Regular cardiac myocyte (primary cell): ENCODE measurements at places on chromosomes 12 and 14. TPM values are rescaled to one million over a fixed set of nuclear protein-coding genes. Genes with fewer than 3 reads are reported as not detected.

Gene TOMM20L
- total RNA-seq, result not detected in 2 replicates

Gene ANAPC5
- 166 and 178 TPM in 2 replicates for total RNA-seq

Gene P2RX7
- total RNA-seq, result under 0.01 and 1.1 TPM in 2 replicates

Gene TBC1D30
- 0.19 and 0.85 TPM in 2 replicates for total RNA-seq

Gene GPR162
- 0.96 and 2.5 TPM in 2 replicates for total RNA-seq

Gene TMCC3
- 0.19 and 1.1 TPM in 2 replicates for total RNA-seq

Gene JPH4
- total RNA-seq, result not detected in 2 replicates

Gene KRT7
- 18.6 and 80.3 TPM in 2 replicates for total RNA-seq

Gene ACVRL1
- total RNA-seq, result 35.1 and 46.5 TPM in 2 replicates

Gene LRRC43
- total RNA-seq, result 0.38 and 1.7 TPM in 2 replicates

Gene SLC25A47
- under 0.01 TPM in 1 of 2 replicates, not detected in the other for total RNA-seq

Gene PZP
- total RNA-seq, result not detected in 2 replicates
